ENCODE measurements at places on chromosomes 7 and 10. TPM values are rescaled to one million over a fixed set of nuclear protein-coding genes. Genes with fewer than 3 reads are reported as not detected.

The LMOD2 gene
- polyA plus RNA-seq, result not detected

The FAM25A gene
- not detected for polyA plus RNA-seq

The ADRB1 gene
- polyA plus RNA-seq, result 0.12 TPM

The NRCAM gene
- not detected for polyA plus RNA-seq

The HMX3 gene
- not detected for polyA plus RNA-seq

GRCh38 chr10:65194555-65194954 is 1673.4 kb downstream of the REEP3 start:
- no peaks in the 10 kb centered on the region for H3K27me3 ChIP-seq
- no peak for DNase-seq
- no peak overlapping the region for H3K27ac ChIP-seq
- no peak overlapping the region for H3K4me3 ChIP-seq

GRCh38 chr7:158805414-158805813 is 23.9 kb downstream of the ESYT2 start:
- H3K27me3 ChIP-seq, result peaks cover 62% of the 10 kb centered on the region
- peak overlapping the region; percentile 99 for H3K27ac ChIP-seq

GRCh38 chr7:118152149-118152548 is 31.8 kb upstream of the LSM8 start:
- no peaks in the 10 kb centered on the region for H3K4me1 ChIP-seq
- peaks cover 9% of the 10 kb centered on the region for H3K27me3 ChIP-seq
- H3K36me3 ChIP-seq, result no peaks in the 10 kb centered on the region
- no peak overlapping the region for H3K27ac ChIP-seq
- no peak overlapping the region for H3K4me3 ChIP-seq

DNA sequence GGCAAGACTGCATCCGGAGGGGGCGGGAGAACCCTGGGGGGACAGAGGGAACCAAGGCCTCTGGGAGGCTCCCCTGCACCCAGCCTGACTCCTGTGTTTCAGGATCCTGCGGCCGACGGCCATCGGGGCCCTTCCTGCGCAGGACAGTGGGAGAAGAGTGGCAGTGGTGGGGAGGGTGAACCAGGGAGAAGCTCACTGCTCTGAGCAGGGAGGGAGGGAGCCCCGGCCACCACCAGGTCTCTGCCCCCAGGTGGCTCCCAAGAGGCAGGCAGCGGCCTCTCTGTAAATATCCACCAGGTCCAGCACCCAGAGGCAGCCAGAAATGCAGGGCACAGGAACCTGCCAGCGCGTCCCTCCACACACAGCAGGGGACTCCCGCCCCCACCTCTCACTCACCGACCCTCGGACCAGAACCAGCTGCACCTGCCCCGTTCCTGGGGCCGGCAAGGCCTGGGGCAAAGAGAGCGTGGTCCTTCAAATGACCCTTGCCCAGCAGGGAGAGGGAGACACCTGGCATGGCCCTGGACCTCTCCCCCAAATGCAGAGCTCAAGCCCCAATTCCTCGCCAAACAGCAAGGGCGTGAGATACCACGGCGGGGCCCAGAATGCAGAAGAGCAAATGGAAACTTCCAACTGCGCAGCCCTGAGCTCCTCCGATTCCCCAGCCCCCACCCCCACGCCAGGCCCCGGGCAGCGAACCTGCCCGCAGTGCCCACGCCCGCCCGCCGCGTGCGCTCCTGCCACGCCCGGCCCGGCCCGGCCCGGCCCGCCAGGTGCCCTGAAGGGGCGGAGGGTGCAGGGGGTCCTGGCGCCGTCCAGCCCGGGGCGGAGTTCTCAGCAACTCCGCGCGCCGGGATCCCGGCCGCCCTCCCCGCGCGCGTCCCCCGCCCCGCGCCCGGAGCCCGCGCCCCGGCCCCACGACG is 805 bp downstream of the RASGEF1A start:
- H3K36me3 ChIP-seq, result no peaks in the 10 kb centered on the region
- H3K27ac ChIP-seq, result no peak overlapping the region
- peaks cover 25% of the 10 kb centered on the region for H3K27me3 ChIP-seq
- peak overlapping the region; percentile 65 for H3K4me3 ChIP-seq

DNA sequence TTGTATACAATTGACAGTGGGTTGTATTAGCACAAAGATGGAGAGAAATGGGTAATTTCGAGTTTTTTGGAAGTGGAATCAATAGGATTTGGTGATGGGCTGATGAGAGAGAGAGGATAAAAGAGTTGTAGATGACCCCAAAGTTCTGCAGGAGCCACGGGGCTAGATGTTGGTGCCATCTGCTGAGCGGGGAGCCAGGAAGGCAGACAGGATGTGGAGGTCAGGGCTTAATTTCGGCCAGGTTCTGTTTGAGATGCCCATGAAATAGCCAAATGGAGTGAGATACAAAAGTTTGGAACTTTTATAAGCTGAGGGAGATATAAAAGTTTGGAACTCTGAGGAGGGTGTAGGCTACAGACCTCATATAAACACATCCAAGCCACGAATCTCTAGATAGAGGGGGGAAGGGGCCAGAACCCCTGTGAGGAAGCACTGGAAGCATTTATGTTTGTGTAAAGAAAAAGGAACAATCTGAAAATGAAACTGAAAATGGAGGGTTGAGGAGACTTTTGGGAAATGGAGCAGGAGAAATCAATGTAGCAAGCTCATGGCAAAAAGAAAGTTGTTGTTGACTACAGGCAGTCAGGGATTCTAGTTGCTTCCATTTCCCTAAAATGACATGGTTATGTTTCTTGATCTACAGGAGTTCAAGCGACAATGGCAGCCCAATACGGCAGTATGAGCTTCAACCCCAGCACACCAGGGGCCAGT is 2.2 kb downstream of the GIMAP4 start:
- peak overlapping the region; percentile 99 for H3K4me3 ChIP-seq
- H3K27ac ChIP-seq, result peak overlapping the region; percentile 93
- H3K27me3 ChIP-seq, result peaks cover 10% of the 10 kb centered on the region

DNA sequence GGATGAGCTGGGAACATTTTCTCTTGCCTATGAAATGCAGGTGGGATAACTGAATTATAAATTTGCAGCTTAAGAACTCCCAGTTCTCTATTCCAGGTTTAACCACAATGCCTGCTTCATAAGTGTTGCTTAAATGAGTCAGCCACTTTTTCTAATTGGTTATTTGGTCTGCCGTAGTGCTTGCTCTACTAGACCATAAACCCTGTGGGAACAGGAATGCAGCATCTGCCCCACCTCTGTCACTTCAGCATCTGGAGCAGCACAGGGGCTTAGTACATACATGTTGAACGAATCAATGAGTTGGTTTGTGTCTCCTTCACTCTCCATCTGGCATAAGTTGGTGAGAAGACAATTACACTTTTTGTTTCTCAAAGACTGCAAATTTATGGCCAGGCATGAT is 95.2 kb upstream of the PTER start:
- no peak for DNase-seq
- H3K4me1 ChIP-seq, result no peaks in the 10 kb centered on the region
- no peaks in the 10 kb centered on the region for H3K36me3 ChIP-seq
- peaks cover 4% of the 10 kb centered on the region for H3K27me3 ChIP-seq
- no peak overlapping the region for H3K4me3 ChIP-seq
- no peak overlapping the region for H3K27ac ChIP-seq

- no peak overlapping the region for H3K4me3 ChIP-seq
- H3K4me1 ChIP-seq, result no peaks in the 10 kb centered on the region
- H3K36me3 ChIP-seq, result no peaks in the 10 kb centered on the region
- H3K27ac ChIP-seq, result no peak overlapping the region
- peaks cover 12% of the 10 kb centered on the region for H3K27me3 ChIP-seq
Measured at GRCh38 chr10:129325893-129326292, 141.1 kb upstream of the MGMT start.

GRCh38 chr10:76649723-76650127 is 987.9 kb downstream of the KCNMA1 start:
- peaks cover 1% of the 10 kb centered on the region for H3K27me3 ChIP-seq
- no peaks in the 10 kb centered on the region for H3K36me3 ChIP-seq
- H3K4me3 ChIP-seq, result no peak overlapping the region

GRCh38 chr7:28685644-28686417 is 272.3 kb downstream of the TRIL start:
- no peaks in the 10 kb centered on the region for H3K36me3 ChIP-seq
- H3K27ac ChIP-seq, result no peak overlapping the region
- peaks cover 2% of the 10 kb centered on the region for H3K4me1 ChIP-seq
- peak; percentile 1 for DNase-seq
- no peak overlapping the region for H3K4me3 ChIP-seq
- H3K27me3 ChIP-seq, result peaks cover 5% of the 10 kb centered on the region

DNA sequence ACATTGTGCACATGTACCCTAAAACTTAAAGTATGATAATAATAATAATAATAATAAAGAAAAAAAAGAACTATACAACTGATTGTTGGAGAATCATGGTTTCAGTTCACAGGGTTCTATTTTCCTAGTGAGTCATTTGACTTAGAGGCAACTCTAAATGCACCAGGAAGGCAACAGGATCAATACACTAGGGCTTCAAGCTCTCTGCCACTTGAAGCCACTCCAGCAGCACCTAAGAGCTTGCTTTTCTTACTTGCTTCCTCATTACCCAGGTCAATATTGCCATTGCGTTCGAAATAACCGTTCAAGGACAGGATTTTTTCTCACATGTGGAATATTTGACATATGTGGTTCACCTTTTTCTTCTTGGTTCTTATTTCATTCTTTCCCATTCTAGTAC is 189.7 kb downstream of the GRM3 start:
- no peaks in the 10 kb centered on the region for H3K4me1 ChIP-seq
- H3K27ac ChIP-seq, result no peak overlapping the region
- DNase-seq, result no peak
- H3K27me3 ChIP-seq, result no peaks in the 10 kb centered on the region
- H3K36me3 ChIP-seq, result no peaks in the 10 kb centered on the region

DNA sequence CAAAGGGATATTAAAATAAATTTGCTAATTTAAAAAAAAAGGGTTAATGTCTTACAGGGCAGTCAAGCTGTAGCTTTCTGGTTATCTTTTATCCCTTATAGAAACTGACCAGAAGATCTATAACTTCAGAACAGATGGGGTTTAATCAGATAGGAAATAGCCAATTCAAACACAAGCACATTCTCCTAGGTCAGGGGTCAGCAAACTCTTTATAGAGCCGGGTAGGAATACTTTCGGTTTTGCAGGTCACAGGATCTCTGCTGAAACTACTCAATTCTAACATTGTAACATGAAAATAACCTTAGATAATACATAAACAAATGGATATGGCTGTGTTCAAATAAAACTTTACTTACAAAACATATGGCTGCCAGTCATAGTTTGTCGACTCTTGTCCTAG is 479.8 kb downstream of the ADRA2A start:
- no peak for DNase-seq
- H3K27ac ChIP-seq, result no peak overlapping the region
- no peak overlapping the region for H3K4me3 ChIP-seq
- H3K4me1 ChIP-seq, result no peaks in the 10 kb centered on the region

DNA sequence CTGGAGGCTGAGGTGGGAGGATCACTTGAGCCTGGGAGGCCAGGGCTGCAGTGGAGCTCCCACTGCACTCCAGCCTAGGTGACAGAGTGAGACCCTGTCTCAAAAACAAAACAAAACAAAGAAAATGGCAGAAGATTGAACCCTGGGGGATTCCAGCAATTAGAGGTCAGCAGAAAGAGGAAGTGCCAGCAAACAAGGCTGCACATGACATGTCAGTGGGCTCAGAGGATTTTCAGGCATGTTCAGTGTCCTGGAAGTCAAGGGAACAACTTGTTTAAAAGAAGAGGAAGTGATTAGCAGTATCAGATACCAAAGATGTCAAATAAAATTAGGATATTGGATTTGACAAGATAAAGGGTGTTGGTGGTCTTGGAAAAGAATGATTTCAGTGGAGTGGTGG is 32.3 kb downstream of the RAB18 start:
- peaks cover 37% of the 10 kb centered on the region for H3K4me1 ChIP-seq
- H3K36me3 ChIP-seq, result no peaks in the 10 kb centered on the region
- DNase-seq, result no peak
- H3K27ac ChIP-seq, result no peak overlapping the region
- no peak overlapping the region for H3K4me3 ChIP-seq

GRCh38 chr10:67723601-67724000 is 27.6 kb upstream of the CTNNA3 start:
- DNase-seq, result no peak
- no peak overlapping the region for H3K4me3 ChIP-seq
- H3K36me3 ChIP-seq, result no peaks in the 10 kb centered on the region
- H3K27ac ChIP-seq, result no peak overlapping the region
- H3K27me3 ChIP-seq, result peaks cover 3% of the 10 kb centered on the region
- no peaks in the 10 kb centered on the region for H3K4me1 ChIP-seq

- DNase-seq, result peak; percentile 2
- no peak overlapping the region for H3K4me3 ChIP-seq
- H3K27me3 ChIP-seq, result peaks cover 2% of the 10 kb centered on the region
- H3K36me3 ChIP-seq, result no peaks in the 10 kb centered on the region
Measured at GRCh38 chr7:17640730-17641377, 299.4 kb downstream of the SNX13 start.

DNA sequence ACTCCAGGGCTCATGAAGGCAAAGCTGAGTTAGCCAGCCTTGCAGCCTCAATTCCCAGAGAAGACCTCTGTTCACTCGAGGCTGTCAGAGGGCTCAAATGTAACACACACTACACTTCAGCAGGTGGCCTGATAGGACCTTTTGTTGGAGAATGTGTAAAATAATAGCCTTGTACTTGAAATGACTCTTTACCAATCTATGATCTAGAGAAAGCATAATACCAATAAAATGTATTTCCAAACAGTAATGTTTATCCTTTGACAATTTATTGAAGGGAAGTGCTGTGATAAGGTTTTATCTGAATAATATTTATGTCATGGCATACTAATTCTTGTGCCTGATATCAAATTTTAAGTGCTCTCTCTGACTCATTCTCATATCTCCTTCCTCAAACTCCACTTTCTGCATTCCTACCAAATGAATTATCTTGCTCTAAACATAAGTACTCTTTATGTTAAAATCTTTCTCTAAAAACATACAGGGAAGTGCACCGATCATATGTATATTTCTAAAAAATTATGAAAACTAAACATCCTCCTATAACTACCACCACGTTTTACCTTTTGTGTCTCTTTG is 20.9 kb downstream of the CYP3A7 start:
- DNase-seq, result no peak
- H3K27me3 ChIP-seq, result peaks cover 1% of the 10 kb centered on the region
- peaks cover 22% of the 10 kb centered on the region for H3K36me3 ChIP-seq
- H3K4me1 ChIP-seq, result no peaks in the 10 kb centered on the region
- no peak overlapping the region for H3K4me3 ChIP-seq

- H3K4me3 ChIP-seq, result no peak overlapping the region
- peaks cover 2% of the 10 kb centered on the region for H3K27me3 ChIP-seq
- DNase-seq, result no peak
- H3K27ac ChIP-seq, result no peak overlapping the region
- H3K4me1 ChIP-seq, result peaks cover 12% of the 10 kb centered on the region
Measured at GRCh38 chr10:88791924-88792323, 10.6 kb upstream of the LIPM start.

- no peaks in the 10 kb centered on the region for H3K4me1 ChIP-seq
- no peak overlapping the region for H3K4me3 ChIP-seq
- no peaks in the 10 kb centered on the region for H3K27me3 ChIP-seq
- no peaks in the 10 kb centered on the region for H3K36me3 ChIP-seq
Measured at GRCh38 chr7:40629891-40630290, 495.1 kb downstream of the SUGCT start.

GRCh38 chr10:13117841-13118783 is 18.1 kb downstream of the OPTN start:
- H3K36me3 ChIP-seq, result peaks cover 56% of the 10 kb centered on the region
- peak; percentile 42 for DNase-seq
- H3K27ac ChIP-seq, result peak overlapping the region; percentile 70
- H3K4me1 ChIP-seq, result peaks cover 31% of the 10 kb centered on the region
- peaks cover 3% of the 10 kb centered on the region for H3K27me3 ChIP-seq

All from immature natural killer cell (primary cell).